ENCODE measurements at places on chromosomes 3 and 15.

GRCh38 chr15:78909791-78910228 is 35.0 kb downstream of the CTSH start:
- DNase-seq, result no peak

GRCh38 chr3:96267577-96267976 is 546.8 kb upstream of the EPHA6 start:
- DNase-seq, result no peak

DNA sequence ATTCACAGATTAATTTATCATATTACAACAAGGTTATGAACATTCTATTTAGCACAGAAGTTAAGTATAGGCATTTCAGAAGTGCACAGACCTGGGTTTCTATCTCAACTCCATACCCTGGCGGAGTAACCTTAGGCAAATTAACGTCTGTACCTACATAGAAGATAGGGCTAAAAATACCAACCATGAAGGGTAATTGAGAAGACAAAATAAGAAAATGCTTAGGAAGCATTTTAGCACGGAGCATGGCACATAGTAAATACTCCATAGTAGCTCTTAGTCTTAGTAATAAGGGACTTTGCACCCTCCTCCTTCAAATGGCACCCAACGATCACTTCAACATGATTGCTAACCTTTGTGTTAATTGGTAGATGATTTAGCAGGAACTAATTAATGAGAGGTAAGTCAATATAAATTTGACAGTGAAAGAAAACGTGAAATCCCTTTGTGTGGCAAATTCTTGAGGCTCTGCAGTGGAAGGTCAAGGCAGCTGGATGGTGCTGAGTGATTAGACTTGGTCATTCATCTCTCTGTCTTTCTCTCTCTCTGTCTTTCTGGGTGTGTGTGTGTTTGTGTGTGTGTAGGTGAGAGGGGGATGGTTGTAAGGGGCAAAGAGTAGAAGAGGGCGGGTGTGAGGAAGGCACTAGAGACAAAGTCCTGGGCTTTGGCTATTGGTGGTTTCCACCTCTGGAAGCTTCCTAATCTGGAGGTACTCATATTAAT is 131.1 kb upstream of the PHLDB2 start:
- no peak for DNase-seq

- DNase-seq, result no peak
These were observed 17.0 kb downstream of the CX3CR1 start for GRCh38 chr3:39262846-39263245.

GRCh38 chr3:127404221-127405009 is 116.6 kb upstream of the PRR20G start:
- DNase-seq, result no peak

DNA sequence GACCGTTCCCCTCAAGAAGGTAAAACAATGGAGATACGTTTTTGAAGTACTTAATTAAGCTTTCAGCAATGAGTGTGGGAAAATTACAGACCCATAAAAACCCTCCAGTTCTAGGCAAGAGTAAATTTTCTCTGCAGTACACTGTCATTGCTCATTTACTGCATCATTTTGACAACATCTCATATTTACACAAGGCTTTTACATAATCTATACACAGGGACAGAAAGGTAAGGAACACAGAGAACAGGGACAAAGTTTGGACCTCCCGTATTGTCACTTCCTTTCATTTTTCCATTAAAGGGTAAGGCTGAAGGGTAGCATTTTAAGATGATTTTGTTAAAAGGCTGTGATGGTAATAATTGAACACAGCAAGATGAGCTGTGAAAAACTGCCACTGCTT is 7.4 kb upstream of the HGD start:
- DNase-seq, result no peak

GRCh38 chr3:180362081-180362480 is 239.9 kb upstream of the TTC14 start:
- no peak for DNase-seq

- no peak for DNase-seq
These were observed 17.1 kb downstream of the GBE1 start for GRCh38 chr3:81744366-81744765.

GRCh38 chr15:71508081-71508682 is 302.2 kb upstream of the NR2E3 start:
- DNase-seq, result no peak

DNA sequence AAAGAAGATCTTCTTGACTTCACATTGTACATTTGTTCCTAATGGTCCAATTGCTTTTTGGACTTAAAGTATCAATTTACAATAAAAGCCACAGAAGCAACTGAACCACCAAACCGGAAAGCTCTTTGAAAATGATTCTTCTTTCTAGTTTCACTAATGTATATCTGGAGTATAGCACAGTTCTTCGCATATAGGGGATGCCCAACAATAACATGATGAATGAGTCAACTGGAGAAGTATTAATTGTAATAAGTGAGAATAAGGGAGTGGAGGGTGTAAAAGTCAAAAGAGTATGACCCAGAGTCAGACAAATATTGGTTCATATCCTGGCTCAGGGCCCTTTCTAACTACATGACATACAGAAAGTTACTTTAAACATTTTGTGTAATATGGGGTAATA is 425.2 kb downstream of the ZBTB20 start:
- no peak for DNase-seq

DNA sequence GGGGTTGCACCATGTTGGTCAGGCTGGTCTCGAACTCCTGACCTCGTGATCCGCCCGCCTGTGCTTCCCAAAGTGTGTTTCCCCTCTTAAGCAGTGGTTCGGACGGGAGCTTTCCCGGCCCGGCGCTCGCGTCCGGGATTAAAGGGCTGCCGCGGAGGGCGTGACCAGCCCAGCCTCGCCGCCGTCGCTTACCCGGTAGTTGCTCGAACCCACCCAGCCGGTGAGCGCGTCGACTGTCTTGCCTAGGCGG is 513 bp downstream of the CLASP2 start:
- no peak for DNase-seq

GRCh38 chr15:83435782-83436181 is 11.4 kb upstream of the SH3GL3 start:
- no peak for DNase-seq

GRCh38 chr15:52751522-52751921 is 38.6 kb downstream of the ONECUT1 start:
- no peak for DNase-seq

GRCh38 chr3:127662001-127662469 is 10.7 kb upstream of the ABTB1 start:
- DNase-seq, result no peak

DNA sequence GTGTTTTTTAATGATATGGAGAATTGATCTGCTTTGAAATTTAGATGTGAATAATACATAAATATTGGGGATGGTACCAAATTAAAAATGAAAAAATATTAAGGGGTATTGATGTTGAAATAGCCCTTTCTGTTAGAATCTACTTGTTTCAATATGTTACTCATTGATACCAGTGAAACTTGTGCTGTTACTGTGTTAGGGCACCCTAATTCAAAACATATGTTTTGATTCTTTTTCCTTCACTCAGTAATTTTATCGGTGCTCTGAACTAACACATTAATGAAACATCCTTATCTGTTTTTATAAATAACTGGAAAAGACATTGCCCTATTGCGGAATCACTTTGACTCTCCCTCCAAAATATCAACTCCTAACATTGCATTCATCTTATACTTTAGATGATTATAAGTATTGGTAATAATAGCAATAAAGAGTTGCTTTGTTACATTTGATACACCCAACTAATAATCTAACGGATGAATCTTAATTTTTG is 52.0 kb upstream of the CCNB2 start:
- no peak for DNase-seq

DNA sequence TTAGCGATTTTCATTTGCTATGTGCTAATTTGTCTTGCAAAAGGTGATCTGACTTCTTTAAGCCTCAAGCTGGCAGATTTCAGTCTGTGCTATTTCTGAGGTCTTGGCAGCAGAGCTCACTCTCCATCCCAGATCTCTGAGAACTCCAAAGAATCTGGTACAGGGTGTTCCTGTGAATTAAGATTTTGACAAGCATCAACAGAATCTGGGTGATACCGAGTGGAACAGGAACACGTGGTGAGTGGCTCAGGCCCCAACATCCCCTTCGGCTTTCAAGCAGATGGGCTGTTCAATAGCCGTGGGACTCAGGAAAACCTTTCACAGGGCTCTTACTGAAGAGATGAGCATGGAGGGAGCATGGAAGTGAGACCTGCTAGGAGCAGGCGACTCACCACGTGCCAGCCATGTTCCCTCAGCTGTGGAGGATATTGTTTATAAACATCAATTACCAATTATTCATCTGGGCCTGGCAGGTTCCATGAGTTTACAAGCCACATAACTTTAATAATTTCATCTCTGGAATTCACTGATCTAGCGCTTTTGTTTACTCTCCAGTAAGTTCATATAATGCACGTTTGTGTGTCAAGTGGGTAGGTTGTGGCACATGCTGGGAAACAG is 103.4 kb upstream of the SELENOK start:
- no peak for DNase-seq

DNA sequence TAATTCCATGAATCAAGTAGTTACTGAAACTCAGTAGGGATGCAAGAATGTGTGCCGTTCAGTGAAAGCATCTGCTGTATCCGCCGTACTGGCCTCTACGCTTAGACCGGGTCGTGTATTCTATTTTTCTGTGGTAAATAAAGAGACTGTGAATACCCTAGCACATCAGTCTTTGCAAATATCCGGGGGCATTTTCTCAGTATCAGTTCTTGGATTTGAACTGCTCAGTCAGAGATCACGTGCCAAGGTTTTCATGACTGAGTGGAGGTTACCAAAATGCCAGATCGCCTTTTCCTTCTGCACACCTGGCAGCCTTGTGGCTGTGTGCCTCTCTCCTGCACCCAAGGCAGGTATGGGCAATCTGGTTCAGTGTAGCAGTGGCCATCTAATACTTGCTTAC is 377.0 kb downstream of the OCA2 start:
- DNase-seq, result no peak

DNA sequence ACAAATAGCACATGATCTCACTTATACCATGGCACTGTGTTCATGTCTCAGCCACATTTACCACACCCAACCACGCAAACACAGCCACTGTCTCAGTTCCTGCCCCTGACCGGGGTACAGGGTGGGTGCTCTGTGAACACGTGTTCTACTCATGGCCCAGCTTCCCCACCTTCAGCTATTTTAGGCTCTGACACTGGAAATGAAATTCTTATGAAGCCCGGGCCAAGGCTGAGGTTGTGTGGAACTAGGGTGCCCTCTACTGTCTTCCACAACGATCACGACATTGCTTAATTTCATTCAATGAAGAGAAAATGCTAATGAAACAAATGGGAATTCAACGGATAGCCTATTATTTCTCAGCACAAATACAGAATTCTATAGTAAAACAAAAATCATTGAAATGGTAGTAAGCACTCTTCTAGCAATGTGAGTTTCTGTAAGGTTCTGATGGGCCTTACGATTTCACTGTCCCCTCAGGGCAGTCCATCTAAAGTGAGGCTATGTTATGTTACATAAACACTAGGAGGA is 2.1 kb upstream of the GABRA5 start:
- peak; percentile 51 for DNase-seq

DNA sequence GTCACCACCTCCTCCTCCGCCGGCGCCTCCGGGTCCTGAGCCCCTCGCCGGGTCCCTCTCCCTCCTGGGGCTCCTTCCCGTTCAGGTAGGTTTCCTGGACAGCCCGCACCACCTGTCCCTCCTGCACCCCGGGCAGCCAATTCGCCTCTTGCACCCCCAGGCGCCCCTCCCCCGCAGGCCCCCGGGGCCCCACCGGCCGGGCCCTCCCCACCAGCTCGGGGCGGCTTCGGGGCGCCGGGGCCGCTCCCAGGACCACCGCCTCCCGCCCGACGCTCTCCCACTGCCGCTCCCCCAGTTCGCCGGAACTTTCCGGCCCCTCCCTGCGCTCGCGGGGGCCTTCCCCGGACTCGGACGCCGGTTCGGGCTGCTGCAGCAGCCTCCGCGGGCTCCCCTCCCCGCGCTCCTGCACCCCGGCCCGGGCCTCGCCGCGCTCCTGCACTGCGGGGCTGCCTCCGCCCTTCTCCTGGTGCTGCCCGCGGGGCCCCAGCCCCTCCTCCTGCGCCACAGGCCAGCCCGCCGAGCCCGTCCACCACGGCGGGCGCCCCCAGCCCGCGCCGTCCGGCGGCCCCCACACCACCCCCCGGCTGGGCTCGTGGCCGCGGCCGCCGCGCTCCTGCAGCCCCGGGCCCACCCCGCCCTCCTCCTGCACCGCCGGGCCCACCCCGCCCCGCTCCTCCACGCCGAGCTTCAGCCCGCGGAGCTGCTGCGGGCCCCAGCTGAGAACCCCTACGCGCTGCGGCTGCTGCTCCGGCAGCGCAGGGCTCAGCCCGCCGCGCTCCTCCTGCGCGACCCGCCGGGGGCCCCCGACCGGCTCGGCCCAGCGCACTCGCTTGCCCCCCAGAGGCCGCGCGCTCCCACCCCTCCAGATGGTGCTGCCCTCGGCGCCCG is 587 bp upstream of the TNK2 start:
- DNase-seq, result no peak

- DNase-seq, result no peak
These were observed 21.9 kb downstream of the PLCL2 start for GRCh38 chr3:16906682-16907081.

DNA sequence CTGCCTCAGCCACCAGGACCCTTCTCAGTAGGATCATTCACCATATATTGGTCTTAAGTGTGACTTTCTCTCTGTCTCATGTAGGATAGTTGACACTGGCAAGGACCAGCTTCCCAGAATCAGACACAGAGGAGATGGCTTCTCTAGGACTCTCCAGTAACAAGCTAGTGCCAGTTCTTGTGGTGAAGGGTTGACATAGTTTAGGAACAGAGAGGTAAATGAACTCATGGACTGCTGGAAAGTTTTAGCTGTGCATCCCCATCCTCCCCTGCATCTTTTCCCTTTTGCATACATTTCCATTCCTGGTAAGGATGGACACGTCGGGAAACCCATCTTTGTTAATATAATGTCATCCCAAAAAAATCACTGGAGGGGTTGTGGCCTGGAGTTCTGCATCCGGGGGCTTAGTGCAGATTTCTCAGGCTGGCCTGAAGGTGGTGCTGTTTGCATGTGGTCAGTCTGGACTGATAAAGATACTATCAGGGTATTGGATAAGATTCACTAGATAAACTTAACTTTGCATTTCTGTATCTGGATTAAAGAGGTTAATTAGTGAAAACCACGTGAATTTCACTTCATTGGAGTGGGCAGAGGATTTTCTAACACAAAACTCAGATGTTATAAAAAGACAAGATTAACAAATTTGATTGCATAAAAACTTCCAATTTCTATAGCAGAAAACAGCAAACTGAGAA is 110.8 kb downstream of the TBC1D2B start:
- DNase-seq, result peak; percentile 53

- no peak for DNase-seq
These were observed 11.3 kb upstream of the DLG1 start for GRCh38 chr3:197309528-197310361.

DNA sequence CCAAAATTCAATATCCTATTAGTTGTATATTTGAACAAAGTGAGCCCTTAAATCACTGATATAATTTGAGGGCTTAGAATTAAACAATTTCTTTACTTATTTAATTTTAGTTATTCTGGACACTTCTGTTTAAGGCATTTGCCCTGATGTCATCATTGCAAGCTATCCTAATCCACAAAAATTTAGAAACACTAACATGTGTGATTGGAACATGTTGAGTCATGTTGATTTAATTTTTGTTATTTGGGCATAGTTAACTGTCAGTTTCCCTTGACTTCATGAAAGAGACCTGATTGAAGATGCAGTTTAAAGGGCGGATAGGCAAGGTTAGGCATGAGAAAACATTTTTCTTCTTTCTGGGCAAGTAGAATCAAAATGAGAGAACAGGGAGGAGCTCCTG is 682.6 kb downstream of the ROBO1 start:
- no peak for DNase-seq
